Fibroblast of the conjunctiva (primary cell): ENCODE measurements at places on chromosomes 5 and 9.

DNA sequence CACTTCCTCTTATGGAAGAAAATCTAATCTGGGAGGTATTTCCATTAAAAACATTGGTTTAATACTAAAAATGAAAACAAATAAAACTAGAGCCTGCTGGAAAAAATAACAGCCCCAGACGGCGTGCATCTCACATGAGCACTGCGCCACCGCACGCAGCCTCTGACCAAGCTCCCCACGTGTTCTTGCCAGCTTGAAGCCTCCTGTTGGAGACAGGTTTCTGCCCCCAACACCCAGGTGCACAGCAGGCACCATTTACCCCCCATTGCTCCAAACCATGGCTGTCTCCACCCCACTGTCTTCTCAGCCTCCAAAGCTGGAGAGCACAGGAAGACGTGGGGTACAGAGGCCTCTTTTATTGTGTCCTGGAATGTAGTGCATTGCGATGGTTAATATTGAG lies 10.7 kb upstream of the COL5A1 start:
- DNase-seq: no peak

- no peak for DNase-seq
Measured at GRCh38 chr5:170145462-170145861, 39.8 kb downstream of the FOXI1 start.

- DNase-seq: no peak
Measured at GRCh38 chr9:105975886-105976645, 281.7 kb downstream of the TMEM38B start.

DNA sequence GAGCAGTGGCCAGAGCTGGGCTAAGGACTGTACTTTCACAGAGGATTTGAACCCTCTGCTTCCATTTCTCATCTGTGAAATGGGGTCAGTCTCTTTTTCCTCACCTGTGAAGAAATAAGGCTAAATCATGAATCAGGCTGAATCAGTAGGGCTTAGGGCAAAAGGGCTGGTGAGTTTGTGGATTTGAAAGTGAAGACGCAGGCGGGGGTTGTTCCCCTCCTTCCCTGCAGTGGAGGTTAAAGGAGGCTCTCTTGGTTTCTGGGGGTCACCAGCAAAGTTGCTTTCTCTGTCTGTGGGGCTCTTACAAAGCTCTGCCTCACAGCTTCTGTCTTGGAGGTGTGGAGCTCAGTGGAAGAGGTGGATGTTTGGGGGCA lies 17.6 kb upstream of the NDST1 start:
- DNase-seq: no peak
